Mucosa of gallbladder (tissue), 1 donor: ENCODE measurements at places on chromosomes 5 and 9. TPM values are rescaled to one million over a fixed set of nuclear protein-coding genes. Genes with fewer than 3 reads are reported as not detected.

DNA sequence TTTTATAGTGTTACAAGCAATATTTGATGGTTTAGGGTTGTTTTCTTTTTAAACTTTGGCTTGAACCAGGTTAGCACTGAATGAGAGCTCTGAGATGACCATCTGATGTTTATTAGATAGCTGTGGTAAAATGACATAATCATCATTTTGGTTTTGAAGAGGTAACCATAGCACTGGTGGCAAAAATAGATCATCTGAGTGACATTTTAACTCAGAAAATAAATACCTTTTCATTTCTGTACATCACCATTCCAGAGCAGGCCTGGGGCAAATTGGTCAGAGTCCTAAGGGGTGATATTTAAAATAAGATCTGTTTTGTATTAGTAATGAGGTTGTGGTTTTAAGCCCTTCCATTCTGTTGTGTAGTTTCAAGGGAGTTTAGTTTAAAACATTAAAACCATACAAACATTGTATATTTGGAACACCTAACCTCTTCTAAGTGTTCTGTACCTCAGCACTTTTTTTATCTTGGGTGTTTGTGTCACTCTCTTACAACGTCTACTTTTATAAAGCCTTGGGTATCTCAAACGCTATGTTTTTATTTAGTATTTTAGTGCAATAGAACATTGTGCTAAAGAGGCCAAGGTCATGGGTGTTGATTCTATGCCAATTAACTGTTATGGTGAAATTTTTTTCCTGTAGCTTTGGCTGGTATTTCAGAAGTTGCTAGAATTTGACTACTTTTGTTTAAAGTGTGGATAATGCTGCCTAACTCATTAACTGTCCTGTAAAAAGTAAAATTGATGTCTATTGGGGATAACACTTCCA, 166.1 kb downstream of the CD180 start:
- DNase-seq, result no peak

- no peak for DNase-seq
Observed at GRCh38 chr5:1760231-1760630, 39.4 kb downstream of the MRPL36 start.

DNA sequence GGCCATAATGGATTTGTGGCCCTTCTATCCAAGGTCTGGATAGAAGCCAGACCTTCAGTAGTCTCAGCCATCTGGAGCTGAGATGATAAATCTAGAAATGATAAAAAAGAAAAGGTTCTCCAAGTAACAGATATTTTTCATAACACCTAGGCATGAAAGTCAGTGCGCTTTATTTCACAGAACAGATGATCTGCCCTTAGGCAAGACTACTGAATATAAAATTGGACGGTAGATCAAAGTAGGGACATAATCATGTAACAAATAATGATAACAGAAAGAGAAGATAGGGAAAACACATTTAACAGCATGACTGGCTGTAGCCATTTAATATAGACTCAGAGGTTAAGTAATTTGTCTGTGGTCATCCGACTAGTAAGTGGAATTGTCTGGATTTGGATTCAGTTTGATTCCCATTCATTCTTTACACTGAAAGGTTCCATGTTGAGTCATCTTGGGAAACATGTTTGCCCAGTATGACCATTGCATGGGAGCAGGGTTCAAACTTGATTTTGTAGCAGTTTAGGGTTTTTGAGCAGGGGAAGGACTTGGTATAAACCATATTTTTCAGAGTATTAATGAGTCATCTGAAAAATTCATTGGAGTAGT, 4.1 kb upstream of the CAVIN4 start:
- no peak for DNase-seq

GRCh38 chr9:89798547-89799120, 193.8 kb downstream of the GADD45G start:
- DNase-seq, result no peak

Gene UBE2QL1
- total RNA-seq, result 1.6 TPM

Gene STPG3
- not detected for total RNA-seq
